Cortex of kidney (tissue), 1 donor: ENCODE measurements at places on chromosomes 2 and 18.

GRCh38 chr2:60320724-60321123 is 232.7 kb downstream of the BCL11A start:
- no peak for DNase-seq

- no peak for DNase-seq
These were observed 663.3 kb upstream of the ACVR2A start for GRCh38 chr2:147181351-147182029.

GRCh38 chr2:190158798-190159434 is 96.4 kb upstream of the MSTN start:
- DNase-seq = no peak

DNA sequence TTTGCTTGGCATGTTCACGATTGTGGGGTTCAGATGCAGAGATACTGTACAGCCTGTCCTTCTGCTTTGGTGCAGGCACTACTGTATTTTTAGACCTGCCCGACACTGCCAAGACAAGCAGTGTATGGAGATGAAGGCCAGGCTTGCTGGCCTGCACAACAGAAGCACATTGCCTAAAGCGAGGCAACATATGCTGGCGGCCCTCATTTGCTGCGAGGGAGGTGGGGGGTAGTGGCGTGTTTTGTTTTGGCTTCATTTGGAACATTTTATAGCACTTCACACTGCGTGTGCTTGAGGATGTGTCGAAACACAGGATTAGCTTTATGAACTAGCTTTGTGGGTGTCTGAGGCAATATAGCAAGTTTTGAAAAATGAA is 27.0 kb downstream of the TMEM182 start:
- no peak for DNase-seq

GRCh38 chr2:67320861-67321587 is 76.1 kb upstream of the ETAA1 start:
- no peak for DNase-seq

- DNase-seq = no peak
These were observed 23.8 kb downstream of the ANKAR start for GRCh38 chr2:189698020-189698887.

DNA sequence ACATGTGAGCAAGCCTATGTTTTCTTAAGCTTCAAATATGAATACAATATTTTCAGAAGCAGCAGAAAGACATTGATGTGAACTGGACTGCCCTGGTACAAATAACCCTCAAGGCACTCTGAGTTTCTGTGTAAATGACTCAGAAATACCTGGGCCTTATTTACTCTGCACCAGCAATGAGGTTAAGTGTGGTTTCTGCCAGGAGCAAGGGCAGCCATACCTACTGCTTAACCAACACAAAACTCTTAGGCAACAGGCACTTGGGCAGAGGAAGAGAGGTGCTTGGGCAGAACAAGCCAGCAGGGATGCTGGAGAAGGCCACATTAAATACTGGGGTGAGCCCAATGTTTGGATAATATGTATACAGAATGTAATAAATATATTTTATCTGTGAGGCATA is 29.4 kb upstream of the ARL5A start:
- DNase-seq = no peak

DNA sequence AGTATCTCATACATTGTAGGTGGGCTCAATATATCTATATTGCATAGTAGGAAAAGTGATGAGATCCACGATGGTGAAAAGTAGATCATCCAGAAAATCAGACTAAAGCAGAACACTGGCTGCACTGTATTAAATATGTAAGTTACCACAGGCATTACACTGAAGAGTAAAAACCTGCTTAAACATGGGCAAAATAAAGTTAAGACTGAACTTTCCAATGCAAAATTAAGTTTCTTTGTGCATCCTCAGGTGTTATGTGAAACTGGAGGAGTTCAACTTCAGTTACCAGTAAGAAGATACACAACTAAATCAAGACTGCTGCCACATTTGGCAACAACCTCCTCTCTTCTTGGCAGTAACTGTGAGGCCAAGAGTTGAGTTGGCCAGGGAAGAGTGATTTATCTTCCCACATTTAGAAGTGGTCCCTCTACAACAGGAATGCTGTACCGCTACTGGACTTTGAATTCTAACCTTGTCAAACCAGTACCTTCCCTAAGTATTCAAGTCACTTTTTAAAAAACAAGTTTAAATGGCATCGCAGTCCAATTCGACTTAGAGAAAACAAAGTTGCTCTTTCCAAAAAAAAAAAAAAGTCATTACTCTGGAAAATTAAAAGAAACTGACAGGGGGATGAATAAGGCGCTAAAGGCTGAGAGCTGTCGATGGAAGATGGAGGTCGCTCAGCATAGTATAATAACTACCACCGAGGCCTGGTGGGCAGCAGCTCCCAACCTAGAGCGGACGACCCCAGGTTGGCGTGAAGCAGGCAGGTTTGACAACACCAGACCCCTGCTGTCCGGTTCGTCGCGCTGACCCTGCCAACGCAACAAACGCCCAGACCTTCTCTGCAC is 1.1 kb downstream of the MAP4K3 start:
- DNase-seq = no peak

GRCh38 chr18:69787825-69788547 is 159.7 kb downstream of the CD226 start:
- DNase-seq = no peak
